Fibroblast of skin of left biceps (primary cell): ENCODE measurements at places on chromosomes 2 and 18.

- DNase-seq, result no peak
Observed at GRCh38 chr18:10946058-10946457, 203.3 kb downstream of the PIEZO2 start.

DNA sequence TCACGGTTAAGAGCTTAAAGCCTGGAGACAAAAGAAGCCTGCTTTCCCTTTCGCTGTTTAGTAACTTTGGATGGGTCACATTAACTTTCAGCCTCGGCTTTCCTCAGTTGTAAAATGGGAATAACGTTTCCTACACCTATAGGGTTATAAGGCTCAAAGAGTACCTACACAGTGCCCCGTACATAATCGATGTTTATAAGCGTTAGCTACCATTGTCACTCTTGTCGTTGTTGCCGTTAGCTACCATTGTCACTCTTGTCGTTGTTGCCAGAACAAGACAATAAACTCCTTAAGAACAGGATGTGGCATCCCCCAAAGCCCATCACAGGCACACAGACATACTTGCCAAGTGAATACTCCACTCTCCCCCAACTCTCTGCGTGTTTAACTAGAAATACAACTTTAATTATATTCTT, 901 bp upstream of the MFSD6 start:
- no peak for DNase-seq

DNA sequence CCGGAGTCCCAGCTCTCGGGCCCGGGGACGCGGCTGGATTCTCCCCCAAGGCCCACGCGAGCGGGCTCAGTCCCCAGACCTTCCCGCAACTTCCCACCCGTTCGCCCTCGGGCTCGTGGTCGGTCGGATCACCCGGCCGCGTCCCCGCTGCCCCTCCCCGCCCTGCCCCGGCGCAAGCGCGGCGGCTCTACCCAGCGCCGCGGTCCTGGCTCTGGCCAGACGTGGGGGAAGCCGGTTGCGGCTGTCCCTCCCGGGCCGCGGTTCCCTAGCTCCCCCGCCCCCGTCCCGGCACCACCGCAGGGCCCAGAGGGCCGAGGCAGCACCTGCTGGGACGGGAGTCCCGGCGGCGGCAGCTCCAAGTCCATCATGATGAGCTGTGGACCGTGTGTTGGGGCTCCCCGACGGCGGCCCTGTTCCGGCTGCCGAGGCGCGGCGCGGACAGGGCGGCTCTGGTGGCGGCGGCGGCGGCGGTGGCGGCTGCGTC, 276 bp downstream of the NFE2L2 start:
- no peak for DNase-seq

DNA sequence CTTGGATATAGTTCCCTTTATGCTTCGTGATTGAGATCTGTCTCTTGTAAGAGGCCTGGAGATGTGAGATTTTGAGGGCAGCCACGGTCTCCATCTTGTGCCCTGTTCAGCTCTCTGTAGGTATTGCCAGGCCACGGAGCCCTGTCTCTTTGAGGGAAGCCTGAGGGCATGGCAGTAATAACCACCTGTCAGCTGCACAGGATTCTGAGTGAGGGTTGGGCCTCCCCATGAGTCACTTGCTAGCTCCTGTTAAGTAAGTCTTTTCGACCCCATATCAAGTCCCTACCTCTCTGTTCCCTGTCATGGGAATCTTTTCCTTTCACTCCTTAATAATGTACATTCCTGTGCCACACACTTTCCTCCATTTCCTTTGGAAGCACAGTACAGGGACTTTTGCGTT, 20.4 kb downstream of the LYPD6B start:
- no peak for DNase-seq

GRCh38 chr18:78133729-78134128, 845.9 kb upstream of the SALL3 start:
- DNase-seq, result no peak

GRCh38 chr2:100923461-100924060, 78.5 kb upstream of the RPL31 start:
- DNase-seq, result no peak

DNA sequence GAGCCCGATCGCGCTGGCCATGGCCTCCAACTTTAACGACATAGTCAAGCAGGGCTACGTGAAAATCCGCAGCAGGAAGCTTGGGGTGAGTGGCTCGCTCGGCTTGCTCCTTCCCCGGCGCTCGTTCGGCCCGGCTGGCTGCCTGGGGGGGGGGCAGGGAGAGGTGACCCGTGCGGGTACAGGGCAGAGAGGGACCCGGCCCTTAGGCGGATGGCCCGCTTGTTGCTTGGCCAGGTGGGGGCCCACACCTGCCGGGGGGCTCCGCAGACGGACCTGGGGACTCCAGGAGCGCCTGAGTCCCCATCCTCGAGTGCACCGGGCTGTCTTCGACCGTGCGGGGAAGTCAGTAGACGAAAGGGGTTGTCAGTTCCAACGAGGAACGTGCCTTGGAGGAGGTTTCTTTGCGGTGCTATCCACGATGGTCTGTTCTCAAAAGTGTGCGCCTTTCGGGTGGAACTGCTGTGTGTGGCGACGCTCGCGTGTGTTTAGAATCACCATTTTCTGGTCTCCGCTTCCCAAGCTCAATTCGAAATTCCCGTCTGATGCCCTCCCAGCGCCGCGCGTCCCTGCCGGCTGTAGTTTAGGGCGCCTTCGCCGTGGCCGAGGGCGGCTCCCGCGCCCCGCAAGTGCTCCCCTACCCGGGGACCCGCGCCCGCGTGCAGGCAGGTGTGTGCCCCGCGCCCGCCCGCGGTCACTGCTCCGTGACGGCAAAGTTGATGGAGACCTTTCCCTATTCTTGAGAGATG, 711 bp downstream of the DOK6 start:
- DNase-seq, result no peak

- no peak for DNase-seq
Observed at GRCh38 chr2:218952160-218952559, 7.3 kb upstream of the CDK5R2 start.

GRCh38 chr2:175536059-175536458, 354.5 kb upstream of the ATP5MC3 start:
- no peak for DNase-seq

- DNase-seq, result no peak
Observed at GRCh38 chr18:6370410-6370809, 44.3 kb downstream of the L3MBTL4 start.

GRCh38 chr2:234199996-234200395, 149.5 kb downstream of the SPP2 start:
- DNase-seq, result no peak

GRCh38 chr2:40448476-40449079, 3.3 kb downstream of the SLC8A1 start:
- DNase-seq, result no peak
